RKO (cell line): ENCODE measurements at places on chromosomes 3 and 15.

DNA sequence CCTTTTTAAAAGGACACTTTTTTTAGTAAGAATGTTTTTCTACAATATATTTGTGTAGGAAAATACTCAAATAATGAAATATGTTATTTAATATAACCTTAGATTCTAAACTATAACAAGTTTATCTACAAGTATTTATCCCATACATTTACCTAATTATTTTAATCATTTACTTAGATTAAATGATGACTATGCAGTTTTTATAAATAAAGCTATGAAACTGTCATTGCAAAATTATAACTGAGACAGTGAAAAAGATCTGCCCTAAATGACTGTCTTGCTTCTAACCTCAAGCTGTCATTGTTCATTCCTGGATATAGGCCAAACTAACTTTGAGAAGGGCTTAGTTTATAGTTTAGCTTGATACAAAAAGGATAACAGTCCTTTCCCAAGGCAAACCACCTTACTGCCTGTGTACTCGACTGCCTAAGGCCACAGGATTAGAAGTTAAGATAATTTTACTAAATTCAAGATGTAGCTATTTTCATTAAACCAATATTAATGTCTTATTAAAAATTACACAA, 84.1 kb downstream of the GLDN start:
- no peak for DNase-seq

DNA sequence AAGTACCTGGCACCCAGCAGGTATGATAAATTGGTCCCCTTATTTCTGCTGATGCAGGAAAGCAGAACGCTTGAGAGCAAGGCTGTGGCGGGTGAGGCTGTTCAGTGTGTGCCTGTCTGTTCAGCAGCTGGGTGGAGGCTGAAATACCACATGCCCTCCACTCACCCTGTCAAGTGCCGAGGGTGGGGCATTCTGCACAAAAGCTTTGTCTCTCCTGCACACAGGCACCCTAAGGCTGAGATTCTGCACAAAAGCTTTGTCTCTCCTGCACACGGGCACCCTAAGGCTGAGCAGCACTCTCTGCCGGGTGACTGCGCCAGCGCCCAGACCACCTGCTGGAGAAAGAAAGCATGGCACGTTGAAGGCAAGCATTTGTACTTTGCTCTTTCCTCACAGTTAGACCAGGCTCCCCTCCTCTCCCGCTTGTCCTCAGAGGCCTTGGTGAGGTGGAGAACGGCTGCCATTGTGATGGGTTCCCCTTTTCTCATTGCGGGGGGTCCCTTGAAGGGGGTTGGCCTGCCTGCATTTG, 97.5 kb downstream of the BDH1 start:
- DNase-seq: peak; percentile 78

DNA sequence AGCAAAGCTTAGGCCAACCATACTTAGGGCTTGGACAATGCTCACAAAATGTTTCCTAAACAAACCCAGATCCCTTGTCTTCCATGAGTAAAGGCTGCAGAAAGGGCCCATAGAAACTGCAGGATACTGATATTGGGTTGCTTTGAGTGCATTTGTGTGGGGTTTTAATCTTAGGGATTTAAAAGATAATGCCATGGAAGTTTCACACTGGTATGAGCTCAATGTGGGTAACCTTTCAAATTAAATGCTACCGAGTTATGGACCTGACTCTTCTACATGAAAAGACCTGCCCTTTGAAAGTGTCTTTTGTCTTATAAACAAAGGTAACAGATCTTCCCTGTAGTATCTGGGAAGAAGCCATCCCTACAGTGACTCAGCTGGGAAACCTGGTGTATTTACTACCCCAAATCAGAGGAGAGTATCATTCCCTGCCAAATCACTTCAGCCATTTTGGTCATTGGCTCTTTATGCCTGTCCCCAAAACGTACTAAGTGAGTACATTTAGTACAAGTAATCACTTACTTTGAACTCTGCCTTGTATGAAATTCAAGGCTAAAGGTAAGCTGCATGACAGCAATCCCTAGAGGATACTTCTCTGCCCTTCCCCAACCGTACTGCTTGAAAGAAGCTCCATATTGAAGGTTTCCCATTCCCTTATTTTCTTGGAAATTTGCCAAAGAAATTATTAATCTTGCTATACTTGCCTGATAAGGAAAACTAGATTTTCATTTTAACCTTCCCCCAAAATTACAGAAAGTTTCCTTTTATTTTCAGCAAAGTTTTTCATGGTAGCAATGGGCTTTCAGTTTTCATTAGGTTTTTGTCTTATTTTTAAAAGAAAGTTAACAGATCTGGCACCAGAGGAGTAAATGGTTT, 7.2 kb downstream of the TM4SF1 start:
- DNase-seq: peak; percentile 9

DNA sequence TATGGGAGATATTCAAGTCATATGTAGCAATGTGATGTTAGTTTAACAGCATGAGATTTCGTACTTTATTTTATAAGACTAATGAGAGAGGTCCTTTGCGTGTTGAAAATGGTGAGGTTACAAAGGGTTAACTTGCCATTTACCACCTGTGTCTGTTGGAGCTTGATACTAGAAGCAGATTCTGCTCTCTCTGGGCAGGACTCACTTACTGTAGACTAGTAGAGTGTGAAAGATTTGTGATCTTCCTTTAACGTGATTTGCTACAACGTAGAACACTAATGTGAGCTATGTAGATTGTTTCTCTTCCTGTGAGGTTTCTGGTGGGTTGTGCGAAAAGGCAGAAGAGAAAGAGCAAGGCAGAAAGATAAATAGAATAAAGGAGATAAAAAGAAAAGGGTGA, 1.1 kb downstream of the TP63 start:
- DNase-seq: no peak

DNA sequence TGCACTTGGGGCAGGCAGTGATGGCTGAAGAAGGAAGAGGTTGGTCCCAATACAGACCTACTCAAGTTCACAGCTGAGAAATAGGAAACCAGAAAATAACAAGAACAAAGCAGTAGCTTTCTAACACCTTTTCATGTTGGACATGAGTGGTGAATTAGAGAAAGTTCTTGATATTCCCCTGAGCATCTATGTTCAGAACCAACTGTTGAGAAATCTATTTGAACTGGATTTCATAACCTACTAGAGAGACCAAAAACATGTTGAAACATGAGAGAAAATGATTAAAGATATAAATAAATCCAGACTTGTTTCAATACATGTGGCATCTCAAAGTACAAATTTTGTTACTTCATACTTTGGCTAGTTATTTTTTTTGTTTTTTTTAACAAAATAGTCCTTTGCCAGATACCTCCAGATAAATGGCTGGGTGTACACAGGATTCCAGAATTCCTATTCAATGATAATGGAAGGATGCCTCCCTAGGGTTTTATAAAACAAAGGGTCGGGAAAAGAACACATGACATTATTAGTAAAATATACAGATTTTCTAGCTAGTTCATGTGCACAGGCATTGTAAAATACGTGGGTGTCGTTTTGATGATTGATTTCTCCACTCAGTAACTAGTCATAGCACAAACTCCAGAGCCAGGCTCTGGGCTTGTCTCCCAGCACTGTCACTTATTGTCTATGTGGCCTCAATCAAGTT, 34.4 kb upstream of the TNFSF10 start:
- DNase-seq: no peak

GRCh38 chr3:139985576-139985975, 50.6 kb downstream of the CLSTN2 start:
- no peak for DNase-seq

- DNase-seq: no peak
These were observed 282.4 kb downstream of the ARPP21 start for GRCh38 chr3:35921718-35922117.

DNA sequence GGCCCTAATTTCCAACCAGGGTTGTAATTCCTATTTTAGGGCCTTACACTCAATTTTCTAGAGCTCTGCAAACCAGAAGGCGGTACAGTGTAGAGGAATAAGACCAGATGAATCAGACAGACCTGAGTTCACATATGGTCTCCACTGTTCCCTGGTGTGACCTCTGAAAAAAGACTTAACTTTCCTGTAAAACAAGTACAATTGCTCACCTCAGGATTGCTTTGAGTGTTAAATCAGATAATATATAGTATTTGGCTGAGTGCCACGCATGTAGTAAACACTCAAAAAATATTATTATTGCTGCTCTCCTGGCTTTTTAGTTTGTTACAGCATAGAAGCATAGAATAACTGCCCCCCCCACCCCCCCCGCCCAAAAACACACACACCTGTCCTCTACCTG, 51.0 kb upstream of the STT3B start:
- no peak for DNase-seq

DNA sequence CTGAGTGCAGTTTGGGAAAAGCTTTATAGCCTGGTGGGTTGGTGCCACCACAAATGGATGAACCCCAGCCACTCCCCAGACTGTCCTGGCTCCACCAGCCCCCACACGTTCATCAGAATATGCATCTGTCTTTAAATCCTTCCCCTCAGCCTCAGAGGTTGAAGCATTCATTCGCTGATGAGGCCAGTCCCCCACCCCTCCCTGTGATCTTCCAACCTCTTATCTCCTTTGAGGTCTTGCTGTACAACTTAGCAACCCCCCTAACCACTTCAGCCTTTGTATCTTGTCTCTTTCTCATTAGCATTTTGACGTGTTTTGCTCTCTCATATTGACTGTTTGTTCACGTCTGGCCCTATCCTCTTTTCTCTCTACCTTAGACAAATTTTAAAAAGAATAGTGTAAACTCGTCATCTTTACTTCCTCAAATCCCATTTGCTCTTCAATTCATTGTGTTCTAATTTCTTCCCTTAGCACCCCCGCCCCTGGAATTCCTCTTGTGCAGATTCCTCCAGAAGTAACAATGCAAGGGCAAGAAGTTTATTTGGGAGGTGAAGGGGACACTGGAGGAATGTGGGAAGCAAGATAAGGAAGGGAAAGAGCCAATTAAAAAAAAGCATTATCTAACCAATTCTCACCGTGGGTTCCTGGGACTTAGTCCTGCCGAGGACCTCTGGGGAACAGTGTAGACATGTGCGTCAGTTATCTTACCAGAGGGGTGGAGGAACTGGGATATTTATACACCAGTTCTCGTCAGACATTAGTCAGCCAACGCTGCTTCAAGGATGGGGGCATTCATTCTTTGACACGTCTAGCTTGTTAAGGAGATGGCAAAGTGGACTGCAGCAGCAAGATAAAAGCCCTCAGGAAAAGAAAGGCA, 38.6 kb downstream of the MOBP start:
- no peak for DNase-seq

DNA sequence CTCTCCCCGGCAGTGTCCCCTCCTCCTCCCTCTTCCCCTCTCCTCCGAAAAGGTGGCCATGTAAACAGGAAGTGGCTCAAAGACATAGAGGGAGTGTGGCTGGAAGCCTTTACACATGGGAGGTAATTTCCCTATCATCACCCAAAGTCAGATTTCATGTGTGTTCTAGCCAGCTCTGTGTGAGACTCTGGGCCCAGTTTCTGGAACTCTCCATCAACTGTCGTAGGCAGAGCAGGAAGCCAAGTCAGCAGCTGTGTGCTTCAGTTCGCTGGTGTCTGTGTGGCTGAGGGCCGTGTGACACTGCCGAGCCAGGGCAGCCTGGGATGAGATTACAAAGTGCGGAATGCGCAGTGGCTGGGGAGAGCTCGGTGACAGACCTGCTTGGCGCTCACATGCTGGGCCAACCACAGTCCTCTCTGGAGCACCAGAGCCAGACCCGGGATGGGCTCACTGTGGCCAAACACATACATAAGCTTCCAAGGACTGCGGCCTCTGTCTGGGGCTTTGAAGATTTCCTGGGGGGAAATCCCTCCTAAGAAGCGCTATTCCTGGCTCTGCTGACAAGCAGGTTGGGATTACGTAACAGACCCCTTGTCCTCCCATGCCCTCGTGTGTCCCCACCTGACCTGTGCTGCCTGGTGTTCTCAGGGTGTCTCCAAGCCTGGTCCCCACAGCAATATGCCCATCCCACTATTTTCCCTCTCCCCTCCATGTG, 50.7 kb downstream of the UMPS start:
- DNase-seq: no peak

GRCh38 chr3:97389936-97390335, 374.6 kb upstream of the ARL6 start:
- no peak for DNase-seq

GRCh38 chr3:16311960-16312451, 47.0 kb downstream of the OXNAD1 start:
- no peak for DNase-seq

DNA sequence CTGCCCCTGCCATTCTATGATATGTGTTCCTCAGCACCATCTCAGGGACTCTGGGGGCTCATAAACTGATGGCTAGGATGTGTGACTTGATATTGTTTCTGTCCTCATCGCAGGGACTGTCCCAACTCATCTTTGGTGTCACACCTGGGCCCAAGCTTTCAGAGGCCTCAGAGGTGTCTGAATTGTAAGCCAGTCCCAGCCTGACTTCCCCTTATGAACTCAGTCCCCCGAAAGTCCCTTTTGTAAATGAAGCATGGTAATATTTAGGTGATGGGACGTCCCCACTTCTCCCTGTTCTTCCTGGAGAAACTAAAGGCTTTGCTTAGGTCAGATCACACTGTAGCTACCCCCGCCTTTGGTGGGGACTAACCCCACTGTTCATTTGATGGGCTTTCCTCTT, 142.4 kb upstream of the TLE3 start:
- no peak for DNase-seq

GRCh38 chr3:172688588-172688987, 22.3 kb downstream of the NCEH1 start:
- DNase-seq: no peak

- no peak for DNase-seq
These were observed 74.9 kb upstream of the EPHA3 start for GRCh38 chr3:89032346-89033013.

GRCh38 chr3:11641683-11642430, 1.9 kb downstream of the VGLL4 start:
- DNase-seq: peak; percentile 67

DNA sequence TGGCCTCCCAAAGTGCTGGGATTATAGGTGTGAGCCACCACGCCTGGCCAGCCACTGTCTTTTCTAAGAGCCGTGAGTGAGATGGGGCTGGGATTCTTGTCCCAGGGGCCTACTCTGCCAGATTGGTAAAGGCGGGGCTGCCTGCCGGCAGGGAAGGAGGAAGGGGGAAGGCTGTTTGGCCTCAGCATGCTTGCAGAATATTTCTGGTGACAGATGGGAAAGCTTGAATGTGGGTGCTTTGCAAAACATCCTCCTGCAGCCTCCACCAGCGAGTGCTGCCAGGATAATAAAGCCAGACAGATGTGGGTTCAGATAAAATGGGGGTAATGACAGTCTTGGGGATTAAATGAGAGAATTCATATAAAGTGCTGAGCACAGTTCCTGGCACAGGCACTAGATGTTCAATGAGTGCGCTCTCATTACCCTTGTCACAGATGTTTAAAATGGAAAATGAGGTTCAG, 19.8 kb upstream of the ACOX2 start:
- DNase-seq: no peak

DNA sequence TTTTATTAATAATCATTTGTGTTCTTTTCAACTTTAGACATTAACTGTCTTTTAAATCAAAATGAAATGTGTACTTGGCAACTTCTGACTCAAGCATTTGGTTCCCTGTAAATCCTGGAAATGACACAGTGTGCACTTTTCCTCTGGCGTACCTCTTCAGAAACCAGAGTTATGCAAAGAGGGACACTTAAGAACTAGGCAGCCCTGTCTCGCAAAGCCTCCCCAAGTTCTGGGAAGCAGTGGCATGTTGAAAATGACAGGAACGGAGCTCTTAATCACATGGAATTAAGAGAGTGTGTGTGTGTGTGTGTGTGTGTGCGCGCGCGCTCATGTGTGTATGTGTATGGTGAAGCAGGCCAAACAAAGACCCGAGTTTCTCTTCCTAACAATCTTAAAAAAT, 707.4 kb downstream of the MECOM start:
- no peak for DNase-seq
